NCI-H1105 (cell line): ENCODE measurements at places on chromosomes 7 and 10.

DNA sequence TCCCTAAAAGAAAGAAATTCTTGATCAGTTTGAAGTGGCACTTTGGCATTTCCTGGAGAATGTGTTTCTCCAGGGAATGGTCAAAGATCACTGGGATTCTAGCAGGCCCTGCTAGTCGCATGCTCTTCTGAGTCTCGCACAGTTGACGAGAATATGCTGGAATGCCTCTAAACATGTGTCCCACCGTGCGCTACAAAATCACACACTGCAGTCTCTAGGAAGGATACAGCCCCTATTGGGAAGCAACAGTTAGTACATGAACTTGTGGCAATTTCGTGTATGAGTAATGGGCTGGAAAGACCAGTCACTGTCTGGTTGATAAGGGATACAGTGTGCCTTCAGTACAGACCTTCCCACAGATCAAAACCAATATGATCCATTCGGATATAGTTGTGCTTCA lies 257.9 kb downstream of the PRPF18 start:
- no peak for DNase-seq

- DNase-seq: no peak
Measured at GRCh38 chr7:124679146-124679545, 86.4 kb downstream of the GPR37 start.

DNA sequence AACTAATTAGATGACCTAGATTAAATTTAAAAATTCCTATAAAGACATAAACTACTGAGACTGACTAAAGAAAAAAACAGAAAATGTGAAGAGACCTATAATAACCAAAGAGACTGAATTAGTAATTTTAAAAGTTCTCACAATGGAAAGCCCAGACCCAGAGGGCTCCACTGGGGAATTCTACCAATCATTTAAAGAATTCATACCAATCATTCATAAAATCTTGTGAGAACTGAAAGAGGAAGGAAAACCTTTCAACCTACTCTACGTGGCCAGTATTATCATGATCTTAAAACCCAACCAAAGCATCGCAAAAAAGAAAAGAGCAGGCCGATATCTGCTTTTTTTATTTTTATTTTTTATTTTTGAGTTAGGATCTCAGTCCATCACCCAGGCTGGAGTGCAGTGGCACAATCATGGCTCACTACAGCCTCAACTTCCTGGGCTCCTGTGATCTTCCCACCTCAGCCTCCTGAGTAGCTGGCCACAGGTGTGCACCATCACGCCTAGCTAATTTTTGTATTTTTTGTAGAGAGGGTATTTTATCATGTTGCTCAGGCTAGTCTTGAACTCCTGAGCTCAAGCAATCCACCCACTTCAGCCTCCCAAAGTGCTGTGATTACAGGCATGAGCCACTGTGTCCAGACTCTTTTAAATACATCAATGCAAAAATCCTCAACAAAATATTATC lies 48.6 kb downstream of the DGKI start:
- no peak for DNase-seq

DNA sequence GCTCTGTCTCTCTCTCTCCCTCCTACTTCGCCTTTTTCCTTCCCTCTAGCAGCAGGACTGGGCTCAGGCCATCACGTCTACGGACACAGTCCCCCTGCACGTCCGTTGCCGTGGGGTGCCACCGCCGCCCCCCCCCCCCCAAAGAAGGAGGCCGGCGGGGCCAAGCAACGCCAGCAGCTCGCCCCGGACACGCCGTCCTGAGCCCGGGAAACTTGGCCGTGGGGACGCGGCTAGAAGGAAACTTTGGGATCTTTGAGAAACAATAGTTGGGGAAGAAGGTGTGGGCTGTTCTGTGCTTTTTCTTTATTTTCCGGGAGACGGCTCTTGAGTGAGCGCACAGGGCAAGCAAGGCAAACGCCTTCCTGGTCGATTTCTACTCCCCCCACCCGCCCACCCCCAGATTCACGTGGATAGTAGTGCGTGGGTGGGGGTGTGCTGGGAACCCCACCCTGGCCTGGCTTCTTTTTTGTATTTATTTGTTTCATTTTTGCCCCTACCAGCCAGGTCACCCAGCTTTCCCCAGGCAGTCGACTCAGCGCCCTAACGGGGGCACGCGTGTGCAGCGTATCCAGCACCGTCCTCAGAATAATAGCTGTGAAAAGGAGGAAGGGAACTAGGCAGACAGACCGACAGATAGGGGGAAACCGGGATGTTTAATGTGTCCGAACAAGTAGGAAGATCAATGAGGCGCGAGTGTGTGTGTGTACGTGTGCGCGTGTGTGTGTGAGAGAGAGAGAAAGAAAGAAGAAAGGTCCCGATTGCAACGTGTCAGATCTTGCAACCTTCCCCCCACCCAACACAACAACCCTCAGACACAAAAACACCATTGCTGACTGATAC lies 1.4 kb downstream of the MXI1 start:
- no peak for DNase-seq
